ENCODE measurements at places on chromosomes 4 and X.

GRCh38 chrX:119801253-119802221 lies 10.1 kb upstream of the RPL39 start:
- DNase-seq: no peak

DNA sequence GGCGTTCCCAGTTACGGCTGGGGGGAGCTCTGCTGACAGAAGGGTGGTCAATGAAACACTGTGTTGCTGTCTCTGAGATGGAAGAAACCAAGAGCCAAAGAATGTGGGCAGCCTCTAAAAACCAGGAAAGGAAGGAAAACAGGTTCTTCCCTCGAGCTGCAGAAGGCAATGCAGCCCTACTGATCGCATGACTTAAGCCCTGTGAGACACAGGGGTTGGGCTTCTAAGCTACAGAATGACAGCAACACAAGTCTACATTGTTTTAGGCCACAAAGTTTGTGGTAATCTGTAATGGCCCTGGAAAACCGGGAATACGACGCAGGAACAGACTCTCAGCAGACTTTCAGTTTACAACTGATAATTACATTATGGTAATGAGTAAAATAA lies 38.2 kb upstream of the MTNR1A start:
- no peak for DNase-seq

- peak; percentile 91 for DNase-seq
Measured at GRCh38 chr4:73872316-73873108, 3.3 kb downstream of the CXCL1 start.

DNA sequence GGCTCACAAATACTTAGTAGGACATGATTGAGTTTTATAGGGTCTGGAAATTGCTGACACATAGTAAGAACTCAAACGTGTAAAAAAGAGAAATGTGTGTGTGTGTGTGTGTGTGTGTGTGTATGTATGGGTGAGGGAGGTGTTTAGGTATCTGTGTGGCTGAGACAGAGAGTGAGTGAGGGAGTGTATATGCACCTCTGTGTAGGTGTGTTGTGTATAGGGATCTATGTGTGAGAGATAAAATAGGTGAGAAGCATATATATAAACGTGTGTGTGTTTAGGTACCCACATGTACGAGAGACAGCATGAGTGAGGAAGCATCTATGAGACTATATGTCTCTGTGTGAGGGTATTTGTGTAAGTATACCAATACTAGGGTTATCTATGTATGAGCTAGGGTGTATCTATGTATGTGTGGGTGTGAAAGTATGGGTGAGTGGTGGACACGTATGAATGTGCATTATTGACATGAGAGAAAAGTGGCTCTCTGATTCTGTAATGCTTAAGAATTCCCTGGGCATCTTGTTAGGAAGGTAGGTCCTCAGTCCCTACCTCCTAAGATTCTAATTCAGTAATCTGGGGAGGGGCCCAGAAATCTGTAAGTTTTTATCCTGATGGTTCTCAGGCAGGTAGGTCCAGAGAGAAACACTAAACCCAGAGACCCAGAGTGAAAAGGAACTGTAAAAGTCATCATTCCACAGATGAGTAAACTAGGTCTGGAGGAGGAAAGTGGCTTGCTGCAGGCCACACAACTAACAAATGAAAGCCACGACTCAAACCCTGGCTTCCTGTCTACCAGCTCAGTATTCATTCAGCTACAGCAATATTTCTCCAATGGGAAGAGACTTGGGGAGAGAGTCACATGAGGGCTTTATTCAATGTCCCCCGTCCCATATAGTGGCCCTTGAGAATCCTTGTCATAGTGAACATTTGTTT lies 237.0 kb downstream of the IDS start:
- DNase-seq: no peak

GRCh38 chr4:105605493-105605892 lies 53.1 kb downstream of the ARHGEF38 start:
- no peak for DNase-seq

DNA sequence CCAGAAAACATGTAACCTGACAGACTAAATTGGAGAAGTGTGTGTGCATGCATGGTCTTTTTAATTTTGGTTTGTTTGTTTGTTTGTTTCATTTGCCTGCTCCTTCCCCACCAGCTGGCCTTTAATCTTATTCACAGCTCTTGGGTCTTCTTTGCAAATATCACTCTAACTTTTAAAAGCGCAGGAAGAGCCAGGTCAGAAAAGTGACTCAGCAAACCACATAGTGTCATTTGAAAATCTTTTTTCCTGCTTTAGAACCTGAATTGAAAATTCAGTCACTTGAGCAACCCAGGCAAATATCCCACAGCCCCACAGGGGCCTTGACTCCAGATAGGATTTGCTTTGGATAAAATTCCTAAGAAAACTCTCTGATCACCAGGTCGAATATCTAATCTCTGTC lies 4.6 kb downstream of the TMEM255A start:
- DNase-seq: no peak

GRCh38 chr4:616911-617643 lies 8.3 kb upstream of the PDE6B start:
- DNase-seq: no peak

- DNase-seq: no peak
Measured at GRCh38 chr4:157664726-157665125, 444.2 kb downstream of the GRIA2 start.

GRCh38 chr4:26807330-26807729 lies 53.3 kb upstream of the STIM2 start:
- DNase-seq: no peak

All from GF-D8 (cell line).